ENCODE measurements at places on chromosomes 16 and 17.

- no peak for DNase-seq
Observed at GRCh38 chr16:46757339-46758050, 9.4 kb upstream of the MYLK3 start.

GRCh38 chr17:39863244-39863917 is 731 bp downstream of the IKZF3 start:
- no peak for DNase-seq

- peak; percentile 52 for DNase-seq
Observed at GRCh38 chr17:56902348-56902747, 11.5 kb downstream of the TRIM25 start.

DNA sequence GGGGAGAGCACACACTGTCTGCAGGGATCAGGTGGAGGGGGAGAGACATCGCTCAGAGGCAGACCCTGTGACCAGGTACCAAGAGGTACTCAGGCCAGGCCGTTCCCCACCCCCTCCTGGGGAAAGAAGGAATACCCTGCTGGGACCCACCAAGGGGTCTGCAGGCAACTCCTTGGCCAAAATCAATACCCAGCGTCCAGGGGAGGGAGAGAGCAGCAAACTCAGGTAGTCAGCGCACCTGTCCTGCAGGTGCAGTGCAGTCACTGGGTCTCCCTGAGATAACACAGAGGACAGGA is 57.5 kb upstream of the DOC2B start:
- DNase-seq = no peak

- no peak for DNase-seq
Observed at GRCh38 chr16:58044266-58045019, 18.9 kb downstream of the MMP15 start.
